LHCN-M2 (cell line): ENCODE measurements at places on chromosomes 7 and 10. TPM values are rescaled to one million over a fixed set of nuclear protein-coding genes. Genes with fewer than 3 reads are reported as not detected.

DNA sequence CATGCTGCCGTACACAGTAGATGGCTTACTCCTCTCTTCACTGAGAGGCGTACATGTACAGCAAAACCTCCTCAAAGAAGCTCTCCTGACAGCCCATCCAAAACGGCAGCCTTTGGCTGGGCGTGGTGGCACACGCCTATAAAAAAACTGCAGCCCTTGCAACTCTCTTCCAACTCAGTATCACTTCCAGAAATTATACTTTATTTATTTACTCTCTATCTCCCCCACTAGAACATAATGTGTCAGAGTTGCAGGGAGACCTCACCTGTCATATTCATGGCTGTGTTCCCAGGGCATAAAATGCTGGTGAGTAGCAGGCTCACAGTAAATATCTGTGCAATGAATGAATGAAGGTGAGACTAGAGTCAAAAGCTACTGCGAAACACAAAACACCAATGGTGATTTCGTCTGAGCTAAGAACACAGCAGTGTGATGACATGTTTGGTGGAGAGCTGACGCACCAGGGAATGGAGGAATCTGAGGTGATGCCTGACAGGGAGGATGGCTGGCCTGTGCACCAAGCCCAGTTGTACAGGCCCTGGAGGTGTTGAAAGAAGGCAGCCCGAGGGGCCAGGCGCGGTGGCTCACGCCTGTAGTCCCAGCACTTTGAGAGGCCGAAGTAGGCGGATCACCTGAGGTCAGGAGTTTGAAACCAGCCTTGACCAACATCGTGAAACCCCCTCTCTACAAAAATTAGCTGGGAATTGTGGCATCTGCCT is 55.3 kb downstream of the COBL start:
- no peak for DNase-seq

Gene OPALIN
- total RNA-seq = not detected in 2 replicates

DNA sequence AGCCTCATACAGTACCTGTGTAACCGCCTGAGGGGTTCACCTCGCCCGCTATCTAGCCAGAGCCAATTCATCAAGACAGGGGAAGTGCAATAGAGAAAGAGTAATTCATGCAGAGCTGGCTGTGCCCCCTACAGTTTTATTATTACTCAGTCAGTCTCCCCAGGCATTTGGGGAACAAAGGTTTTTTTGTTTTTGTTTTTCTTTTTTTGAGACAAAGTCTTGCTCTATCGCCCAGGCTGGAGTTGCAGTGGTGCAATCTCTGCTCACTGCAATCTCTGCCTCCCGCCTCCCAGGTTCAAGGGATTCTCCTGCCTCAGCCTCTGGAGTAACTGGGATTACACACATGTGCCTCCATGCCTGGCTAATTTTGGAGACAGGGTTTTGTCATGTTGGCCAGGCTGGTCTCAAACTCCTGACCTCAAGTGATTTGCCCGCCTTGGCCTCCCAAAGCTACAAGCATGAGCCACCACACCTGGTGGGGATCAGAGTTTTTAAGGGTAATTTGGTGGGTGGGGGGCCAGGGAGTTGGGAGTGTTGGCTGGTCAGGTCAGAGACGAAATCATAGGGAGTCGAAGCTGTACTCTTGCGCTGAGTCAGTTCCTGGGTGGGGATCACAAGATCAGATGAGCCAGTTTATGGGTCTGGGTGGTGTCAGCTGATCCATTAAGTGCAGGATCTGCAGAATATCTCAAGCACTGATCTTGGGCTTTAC is 116.5 kb downstream of the MARCHF5 start:
- no peak for DNase-seq

DNA sequence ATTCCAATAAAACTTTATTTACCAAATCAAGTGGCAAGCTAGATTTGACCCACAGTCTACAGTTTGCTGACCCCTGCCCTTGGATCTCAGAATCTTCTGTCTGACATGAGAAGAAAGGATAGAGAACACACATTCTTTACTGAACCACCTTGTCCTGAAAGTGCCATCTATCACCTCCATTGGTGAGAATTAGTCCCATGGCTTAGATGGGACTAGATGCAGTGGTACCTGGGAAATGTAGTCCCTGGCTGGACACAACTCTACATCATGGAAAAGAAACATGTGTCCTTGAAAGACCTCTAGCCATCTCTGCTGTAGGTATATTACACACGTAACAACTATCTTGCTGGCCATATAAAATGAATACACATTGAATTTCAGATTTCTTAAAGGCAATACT is 336.2 kb downstream of the LHFPL3 start:
- DNase-seq = no peak
